DMS 273 treated with DMSO at 0.1 percent for 48 hours (cell line): ENCODE measurements at places on chromosomes 3 and 15.

DNA sequence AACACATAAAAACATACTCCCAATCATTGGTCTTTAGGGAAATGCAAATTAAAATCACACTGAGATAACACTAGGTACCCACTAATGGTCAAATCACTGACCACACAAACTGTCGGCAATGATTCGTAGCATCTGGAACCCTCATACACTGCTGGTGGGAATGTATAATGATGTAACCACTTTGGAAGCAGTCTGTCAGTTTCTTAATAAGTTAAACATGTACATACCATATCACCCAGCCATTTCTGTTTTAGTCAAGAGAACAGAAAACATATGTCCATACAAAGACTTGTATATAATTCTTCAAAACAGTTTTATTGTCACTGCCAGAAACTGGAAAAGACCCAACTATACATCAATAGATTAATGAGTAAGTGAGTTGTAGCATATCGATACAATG is 63.3 kb upstream of the LRRC3B start:
- DNase-seq, result no peak

GRCh38 chr3:44015170-44015569 is 226.5 kb upstream of the TOPAZ1 start:
- no peak for DNase-seq

DNA sequence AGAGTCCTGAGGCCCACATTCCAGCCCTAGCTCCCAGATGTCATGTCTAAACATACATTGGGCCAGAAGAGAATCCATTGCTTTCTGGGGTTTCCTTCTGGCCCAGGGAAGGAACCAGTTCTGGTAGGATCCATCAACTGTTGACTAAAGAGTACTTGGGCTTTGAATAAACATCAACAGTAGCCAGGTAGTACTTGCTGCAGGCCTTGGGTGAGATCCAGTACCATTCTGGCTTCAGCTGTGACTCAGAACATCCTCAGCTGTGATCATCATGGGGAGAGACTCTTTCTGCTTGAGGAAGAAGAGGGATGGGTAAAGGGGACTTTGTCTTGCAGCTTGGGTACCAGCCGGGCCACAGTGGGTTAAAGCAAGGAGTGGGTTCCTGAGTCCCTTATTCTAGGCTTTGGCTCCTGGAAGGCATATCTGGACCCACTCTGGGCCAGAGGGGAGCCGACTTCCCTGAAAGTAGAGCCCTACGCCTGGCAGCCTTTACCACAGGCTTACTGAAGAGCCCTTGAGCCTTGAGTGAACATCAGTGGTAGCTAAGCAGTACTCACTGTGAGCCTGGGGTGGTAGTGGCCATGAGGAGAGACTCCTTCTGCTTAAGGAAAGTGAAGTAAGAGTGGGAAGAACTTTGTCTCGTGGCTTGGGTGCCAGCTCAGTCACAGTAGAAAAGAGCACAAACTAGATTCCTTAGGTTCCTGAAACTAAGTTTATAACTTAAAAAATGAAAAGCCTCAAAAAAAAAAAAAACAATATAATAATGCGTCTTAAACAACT is 128.3 kb downstream of the GOLIM4 start:
- no peak for DNase-seq

DNA sequence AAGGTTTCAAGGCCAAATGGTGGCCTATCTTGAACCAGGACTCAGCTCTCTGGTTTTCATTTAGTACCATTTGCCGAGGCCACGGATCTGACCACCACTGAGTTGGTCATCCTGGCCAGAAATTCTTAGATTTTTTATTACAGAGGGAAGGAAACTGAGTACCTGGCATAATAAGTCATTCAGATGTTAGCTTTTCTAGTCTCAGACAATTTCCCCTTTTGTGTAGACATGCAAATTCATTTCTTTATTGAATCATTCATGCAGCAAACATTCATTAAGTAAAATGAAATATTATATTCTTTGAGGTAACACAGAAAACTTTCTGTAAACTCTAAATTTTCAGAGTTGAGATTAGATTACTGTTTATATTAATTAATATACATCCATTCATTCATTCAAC is 223.7 kb downstream of the PDCD6IP start:
- DNase-seq, result no peak

GRCh38 chr3:82259994-82260393 is 498.5 kb upstream of the GBE1 start:
- DNase-seq, result no peak

DNA sequence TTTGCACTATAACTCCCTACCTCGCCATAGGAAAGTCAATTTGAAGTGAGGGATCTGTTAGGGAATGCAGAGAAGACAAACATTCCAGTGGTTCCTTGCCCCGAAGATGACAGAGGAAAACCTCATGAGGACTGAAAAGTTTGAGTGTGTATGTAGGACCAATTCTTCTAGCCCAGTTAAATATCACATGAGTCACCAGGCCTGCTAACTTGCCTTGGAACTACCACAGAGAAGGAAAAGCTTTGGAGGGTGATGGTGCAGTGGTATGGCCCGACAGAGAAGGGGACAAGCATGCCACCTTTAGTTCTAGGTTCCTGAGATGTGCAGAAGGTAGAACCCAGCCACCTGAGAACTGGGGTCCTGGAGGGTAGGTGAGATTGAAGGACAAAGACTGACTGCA is 2.6 kb upstream of the UPK1B start:
- DNase-seq, result no peak

- DNase-seq, result no peak
Measured at GRCh38 chr3:125116311-125117080, 60.7 kb upstream of the HEG1 start.
